Stimulated activated naive CD4-positive, alpha-beta T cell (primary cell): ENCODE measurements at places on chromosomes 7 and 10.

DNA sequence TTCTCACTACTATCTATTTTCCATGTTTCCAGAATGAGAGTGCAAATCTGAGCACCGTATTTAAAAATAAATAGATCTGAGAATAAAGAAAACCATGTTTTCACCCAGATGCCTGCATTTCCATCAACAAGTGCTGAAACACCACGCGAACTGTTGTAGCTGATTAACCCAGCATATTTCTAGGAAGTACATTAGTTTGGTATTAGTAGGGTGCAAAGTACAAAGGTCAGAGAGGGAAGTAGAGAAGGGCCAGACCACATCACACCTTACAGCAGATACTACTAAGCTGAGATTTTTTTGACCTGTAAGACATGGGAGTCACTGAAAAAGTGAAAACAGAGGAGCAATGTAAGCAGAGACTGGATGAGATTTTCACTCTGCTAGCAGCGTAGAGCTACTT, 181.3 kb downstream of the IMMP2L start:
- no peak for DNase-seq

DNA sequence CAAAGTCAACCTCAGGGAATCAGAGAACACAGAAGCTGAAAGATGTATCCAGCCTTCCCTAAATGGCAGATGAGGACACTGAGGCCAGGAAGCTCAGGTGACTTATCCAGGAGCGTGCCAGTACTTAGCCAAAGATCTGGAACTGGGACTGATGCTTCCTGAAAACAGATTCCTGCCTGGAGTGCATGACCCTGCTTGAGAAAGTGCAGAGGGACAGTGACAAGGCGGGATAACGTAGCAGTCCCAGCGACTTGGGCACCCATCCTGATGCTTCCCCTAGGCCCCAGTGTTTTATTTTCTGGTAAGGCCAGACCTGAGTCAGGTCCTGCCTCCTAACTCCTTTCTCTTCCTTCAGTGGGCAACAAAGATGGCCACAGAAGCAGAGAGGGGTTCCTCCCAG, 48.6 kb downstream of the KIAA1217 start:
- no peak for DNase-seq

GRCh38 chr7:101614098-101614938, 14.8 kb downstream of the MYL10 start:
- no peak for DNase-seq

GRCh38 chr10:96610817-96611216, 24.0 kb upstream of the TM9SF3 start:
- no peak for DNase-seq

DNA sequence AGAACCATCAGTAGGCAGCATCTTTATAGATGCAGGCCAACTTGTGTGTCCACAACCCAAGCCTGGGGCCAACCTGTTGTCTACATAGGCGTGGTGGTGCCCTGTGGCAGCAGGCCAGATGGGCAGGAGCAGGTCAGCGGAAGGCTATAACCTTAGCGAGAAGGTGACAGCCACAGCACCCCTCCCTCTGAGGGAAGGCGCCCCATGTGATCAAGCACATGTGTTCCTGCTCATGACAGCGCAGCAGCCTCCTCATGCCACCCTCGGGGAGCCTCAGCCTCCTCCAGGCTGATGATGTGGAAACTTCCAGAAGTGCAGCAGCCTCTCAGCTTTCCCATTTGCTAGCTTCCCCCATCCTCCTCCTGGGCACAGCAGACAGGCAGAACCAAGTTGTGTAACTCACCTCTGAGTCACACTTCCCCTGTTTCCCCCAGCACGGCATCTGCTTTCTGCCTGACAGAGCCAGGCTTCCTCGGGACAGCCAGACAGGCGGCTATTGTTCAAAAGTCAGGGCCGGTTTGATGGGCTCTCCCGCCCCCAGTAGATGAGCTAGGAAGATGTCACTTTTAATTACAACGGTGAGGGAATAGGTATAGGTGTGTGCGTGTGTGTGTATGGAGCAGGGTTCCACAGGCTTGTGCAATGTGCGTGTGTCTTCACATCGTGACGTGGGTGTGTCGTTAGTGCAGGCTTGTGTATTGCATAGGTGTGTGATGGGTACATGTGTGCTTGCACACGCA, 312.0 kb upstream of the ZMIZ1 start:
- DNase-seq: no peak

DNA sequence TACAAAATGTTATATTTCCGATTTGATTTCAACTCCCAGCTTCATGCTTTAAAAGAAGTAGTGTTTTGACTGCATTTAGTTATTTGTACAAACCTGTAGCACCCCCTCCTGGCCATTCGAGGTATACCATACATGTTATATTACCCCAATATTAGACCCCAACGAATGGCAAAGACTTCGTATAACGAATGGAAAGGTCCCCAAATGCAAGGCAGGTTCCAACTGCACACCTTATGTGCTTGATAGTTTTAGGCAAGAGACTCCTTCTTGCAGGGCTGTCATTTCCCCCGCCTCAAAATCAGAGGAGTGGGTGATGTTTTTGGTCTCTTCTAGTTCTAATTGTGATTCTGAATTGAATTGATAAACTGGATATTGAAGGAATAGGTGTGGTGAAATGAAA, 101.1 kb upstream of the TARP start:
- DNase-seq: peak; percentile 48

GRCh38 chr7:17915168-17915567, 25.1 kb downstream of the SNX13 start:
- DNase-seq: no peak

DNA sequence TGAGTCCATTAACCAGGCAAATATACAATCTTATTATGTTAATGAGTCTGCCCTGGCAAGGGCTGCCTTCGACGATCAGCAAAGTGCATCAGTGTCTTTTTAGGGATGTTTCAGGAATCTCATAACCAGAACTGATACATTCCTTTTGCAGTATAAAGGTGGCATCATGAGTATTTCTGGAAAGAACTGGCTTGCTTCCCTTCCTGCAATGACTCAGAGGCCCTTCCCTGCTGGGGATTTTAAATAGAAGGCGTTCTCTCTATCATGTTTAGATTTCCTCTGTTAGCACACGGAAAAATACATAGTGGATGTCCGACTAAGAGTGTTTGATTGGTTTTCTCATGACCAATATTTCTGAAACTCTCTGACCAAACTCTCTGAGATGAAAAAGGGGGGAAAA, 1.8 kb downstream of the NPS start:
- DNase-seq: no peak

GRCh38 chr10:506451-507354, 182.8 kb downstream of the DIP2C start:
- DNase-seq: no peak

- DNase-seq: no peak
Observed at GRCh38 chr7:49763791-49764190, 9.6 kb upstream of the VWC2 start.

- DNase-seq: no peak
Observed at GRCh38 chr10:90847436-90847835, 10.4 kb downstream of the HTR7 start.

GRCh38 chr7:45524445-45524844, 49.7 kb upstream of the ADCY1 start:
- DNase-seq: no peak

GRCh38 chr7:155850766-155851678, 38.8 kb upstream of the SHH start:
- no peak for DNase-seq
